Daoy (cell line): ENCODE measurements at places on chromosomes 7 and 10. TPM values are rescaled to one million over a fixed set of nuclear protein-coding genes. Genes with fewer than 3 reads are reported as not detected.
A peak's percentile ranks its signal among the peaks of the same experiment; 100 is the strongest.

The NKX1-2 gene
- total RNA-seq, result not detected in 2 replicates

The GIMAP6 gene
- 1.8 and 1.9 TPM in 2 replicates for total RNA-seq

GRCh38 chr10:340646-341045 lies 205.4 kb downstream of the ZMYND11 start:
- no peak for DNase-seq

GRCh38 chr10:26543567-26544306 lies 105.6 kb downstream of the APBB1IP start:
- DNase-seq, result no peak

- DNase-seq, result peak; percentile 36
Measured at GRCh38 chr7:87564296-87564963, 36.3 kb downstream of the ABCB1 start.

- no peak for DNase-seq
Measured at GRCh38 chr10:34816501-34817002, 1.5 kb upstream of the PARD3 start.
